ENCODE measurements at places on chromosomes 2 and 18.

GRCh38 chr2:9808334-9809063 is 34.8 kb upstream of the TAF1B start:
- DNase-seq, result no peak

GRCh38 chr2:143649226-143649740 is 520.1 kb downstream of the ARHGAP15 start:
- DNase-seq, result no peak

- DNase-seq, result no peak
These were observed 469.4 kb upstream of the SPRED2 start for GRCh38 chr2:65901756-65902155.

DNA sequence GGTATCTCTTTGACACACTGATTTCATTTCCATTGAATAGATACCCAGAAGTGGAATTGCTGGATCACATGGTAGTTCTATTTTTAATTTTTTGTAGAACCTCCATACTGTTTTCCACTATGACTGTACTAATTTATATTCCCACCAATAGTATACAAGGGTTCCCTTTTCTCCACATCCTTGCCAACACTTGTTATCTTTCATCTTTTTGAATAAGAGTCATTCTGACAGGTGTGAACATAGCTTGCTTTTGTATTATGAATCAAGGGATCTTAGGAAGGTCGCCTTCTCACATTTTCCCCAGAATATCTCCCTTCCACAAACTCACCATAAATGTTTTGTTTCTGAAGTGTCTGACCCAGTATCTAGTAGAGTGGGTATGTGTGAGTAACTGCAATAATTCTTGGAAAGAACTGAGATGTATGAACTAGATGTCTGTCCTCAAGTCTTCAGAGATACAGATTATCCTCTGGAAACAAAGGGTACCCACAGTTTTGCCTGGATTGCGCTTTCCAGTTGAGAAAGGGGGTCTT is 17.1 kb upstream of the SP3 start:
- no peak for DNase-seq

- DNase-seq, result peak; percentile 26
These were observed 82.2 kb downstream of the KLF7 start for GRCh38 chr2:207083361-207084110.

DNA sequence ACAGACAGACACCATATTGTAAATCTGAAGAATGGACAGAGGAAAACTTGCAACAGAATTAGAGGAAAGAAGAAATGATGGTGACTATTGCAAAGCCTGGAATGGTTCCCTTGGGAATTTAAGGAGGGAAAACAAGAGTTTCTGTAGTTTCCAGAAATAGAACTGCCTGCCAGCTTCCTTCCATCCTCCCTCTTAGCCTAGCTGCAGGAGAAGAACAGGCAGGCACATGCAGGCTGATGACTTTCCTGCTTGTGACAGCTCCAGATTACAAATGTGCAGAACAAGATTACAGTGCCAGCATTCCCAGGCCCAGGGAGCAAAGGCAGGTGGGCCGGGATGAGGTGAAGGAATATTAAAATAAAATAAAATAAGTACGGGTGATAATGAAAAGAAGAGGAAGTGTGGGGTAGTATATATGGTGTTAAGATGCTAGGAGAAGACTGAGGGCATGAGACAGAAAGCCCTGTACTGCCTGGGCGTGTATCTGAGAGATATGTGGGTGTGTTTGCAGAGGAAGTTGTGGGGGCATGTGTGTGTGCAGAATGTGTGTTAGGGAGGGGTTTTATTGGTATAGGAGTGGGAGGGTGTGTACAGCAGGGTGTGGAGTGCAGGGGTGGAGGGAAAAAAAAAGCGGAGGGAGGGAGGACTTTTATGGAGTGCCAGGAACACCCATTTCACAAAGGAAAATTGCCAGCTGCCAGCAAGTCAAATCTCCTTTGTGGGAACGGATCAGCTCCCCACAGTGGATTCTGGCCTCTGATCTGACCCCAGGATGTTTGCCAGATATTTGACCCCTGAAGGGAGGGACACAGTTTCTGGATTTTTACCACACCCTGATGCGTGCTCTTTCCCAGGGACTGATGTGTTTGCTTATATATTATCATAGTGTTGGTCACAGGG is 43.9 kb upstream of the NEMP2 start:
- peak; percentile 42 for DNase-seq

DNA sequence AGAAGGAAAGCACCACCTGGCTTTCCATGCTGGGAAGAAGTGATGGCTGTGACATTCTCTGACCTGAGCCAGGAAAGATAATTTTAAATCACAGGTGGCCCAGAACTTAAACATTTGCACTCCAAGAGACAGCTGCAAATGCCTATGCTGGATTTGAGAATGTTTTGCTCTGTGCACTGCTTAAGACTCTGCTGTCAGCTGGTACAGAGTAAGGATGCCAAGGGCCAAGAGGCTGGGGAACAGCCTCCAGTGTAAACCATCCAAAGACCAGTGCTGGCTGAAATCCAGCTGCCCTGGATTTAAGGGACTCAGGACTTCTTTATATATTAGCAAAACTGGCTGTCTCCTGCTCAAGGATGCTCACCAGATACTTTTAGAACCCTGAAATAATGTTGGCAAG is 3.9 kb downstream of the HOXD8 start:
- no peak for DNase-seq

DNA sequence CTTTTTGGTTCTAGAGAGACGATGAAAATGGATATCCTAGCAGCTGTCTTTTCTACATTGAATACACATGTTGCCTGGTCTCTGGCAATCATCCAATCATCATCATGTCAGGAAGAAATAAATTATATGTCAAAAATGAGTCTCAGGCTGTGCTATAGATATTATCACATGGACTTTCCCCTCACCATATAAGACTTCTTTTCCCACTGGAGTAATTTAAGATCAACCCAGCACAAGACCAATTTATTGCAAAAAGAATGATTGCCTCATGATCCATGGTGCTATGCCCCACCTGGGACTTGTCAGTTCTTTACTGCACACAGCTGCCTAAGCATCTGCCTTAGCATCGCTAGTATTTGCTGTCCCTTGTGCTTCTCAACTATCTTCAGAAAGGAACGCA is 783.7 kb upstream of the TMEFF2 start:
- DNase-seq, result no peak

- no peak for DNase-seq
These were observed 45.6 kb upstream of the NRP2 start for GRCh38 chr2:205636549-205637319.

- no peak for DNase-seq
These were observed 502.1 kb upstream of the TMEFF2 start for GRCh38 chr2:192696857-192697256.

DNA sequence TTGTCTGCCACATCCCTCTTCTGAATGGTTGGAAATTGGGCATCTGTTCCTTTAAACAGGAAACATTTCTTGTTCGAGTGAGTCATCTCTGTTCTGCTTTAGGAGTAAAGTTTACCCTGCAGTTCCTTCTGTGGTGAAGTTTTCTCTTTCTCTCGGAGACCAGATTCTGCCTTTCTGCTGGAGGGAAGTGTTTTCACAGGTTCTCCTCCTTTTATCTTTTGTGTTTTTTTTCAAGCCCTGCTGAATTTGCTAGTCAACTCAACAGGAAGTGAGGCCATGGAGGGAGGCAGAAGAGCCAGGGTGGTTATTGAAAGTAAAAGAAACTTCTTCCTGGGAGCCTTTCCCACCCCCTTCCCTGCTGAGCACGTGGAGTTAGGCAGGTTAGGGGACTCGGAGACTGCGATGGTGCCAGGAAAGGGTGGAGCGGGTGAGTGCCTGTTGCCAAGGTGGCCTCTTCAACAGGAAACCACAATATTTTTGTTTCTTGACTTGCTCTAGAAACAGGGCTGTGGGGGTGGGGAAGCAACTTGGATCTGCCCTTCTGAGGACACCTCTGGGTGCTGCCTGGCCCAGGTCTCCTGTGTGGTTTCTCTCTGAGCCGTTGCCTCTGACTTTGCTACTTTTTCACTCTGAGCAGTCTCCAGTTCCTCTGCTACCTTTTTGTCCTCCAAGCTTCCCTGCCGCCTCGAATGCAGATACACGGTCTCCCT is 2.2 kb upstream of the CASP8 start:
- DNase-seq, result peak; percentile 80

- peak; percentile 86 for DNase-seq
These were observed 145.5 kb upstream of the LYPD1 start for GRCh38 chr2:132815516-132815915.

DNA sequence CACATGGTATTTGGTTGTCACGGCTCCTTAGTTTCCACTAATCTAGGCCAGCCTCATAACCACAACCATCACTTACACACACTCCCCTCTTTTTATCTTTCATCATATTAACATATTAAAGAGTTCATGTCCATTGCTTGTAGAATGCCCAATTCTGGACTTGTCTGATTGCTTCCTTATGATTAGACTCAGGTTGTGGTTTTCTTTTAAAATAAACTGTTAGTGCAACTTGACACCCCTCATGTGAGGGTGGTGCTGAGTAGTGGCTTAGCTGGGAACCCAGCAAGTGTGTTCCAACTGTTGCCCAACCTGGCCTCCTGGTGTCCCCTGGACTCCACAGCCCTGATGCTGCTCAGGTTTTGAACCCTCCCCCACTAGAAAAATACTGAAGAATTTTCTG is 20.1 kb upstream of the CD207 start:
- peak; percentile 36 for DNase-seq

- DNase-seq, result no peak
These were observed 508.2 kb upstream of the DSEL start for GRCh38 chr18:68024716-68025115.

DNA sequence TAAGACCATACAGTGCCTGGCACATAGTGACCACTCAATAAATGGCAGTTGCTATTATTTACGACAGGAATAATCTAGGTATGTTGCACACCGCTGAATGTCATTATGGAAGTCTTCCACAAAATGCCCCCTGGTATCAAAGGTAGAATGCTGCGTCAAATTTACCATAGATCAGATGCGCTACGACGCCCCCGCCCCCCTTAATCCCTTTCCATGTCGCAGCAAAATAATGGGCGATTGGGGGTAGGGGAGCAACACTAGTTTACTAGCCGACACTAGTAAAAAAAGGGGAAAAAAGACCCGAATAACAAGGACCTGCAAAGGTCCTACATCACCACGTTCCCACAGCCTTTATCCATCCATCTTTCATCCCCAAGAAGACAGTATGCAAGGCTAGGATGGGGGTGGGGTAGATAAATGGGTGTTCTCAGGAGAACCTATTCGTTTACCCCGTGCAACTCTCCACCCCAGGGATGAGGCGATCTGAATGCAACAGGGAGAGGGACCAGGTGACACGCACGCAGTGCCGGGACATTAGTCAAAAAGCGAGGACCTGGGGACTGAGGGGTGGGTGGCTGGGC is 455 bp downstream of the PREPL start:
- DNase-seq, result no peak

DNA sequence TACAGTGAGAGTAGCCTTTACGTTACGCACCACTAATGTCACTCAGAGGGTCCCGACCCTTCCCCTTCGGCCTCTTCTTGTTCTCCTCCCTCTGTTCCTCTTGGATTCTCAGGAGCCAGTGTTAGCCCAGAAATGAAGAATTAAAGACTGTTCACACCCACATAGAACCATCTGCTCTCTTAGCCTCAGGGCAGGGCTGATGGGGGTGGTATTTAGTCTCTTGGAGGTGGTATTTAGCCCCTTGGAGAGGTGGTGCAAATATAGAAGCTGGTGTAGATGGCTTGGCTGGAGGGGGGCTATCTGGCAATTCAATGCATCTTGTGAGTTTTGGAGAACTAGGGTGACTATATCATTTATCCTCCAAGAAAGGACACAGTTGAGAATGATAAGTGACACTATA is 286.5 kb downstream of the PRKCE start:
- no peak for DNase-seq

GRCh38 chr2:187719510-187719909 is 165.3 kb upstream of the TFPI start:
- no peak for DNase-seq

DNA sequence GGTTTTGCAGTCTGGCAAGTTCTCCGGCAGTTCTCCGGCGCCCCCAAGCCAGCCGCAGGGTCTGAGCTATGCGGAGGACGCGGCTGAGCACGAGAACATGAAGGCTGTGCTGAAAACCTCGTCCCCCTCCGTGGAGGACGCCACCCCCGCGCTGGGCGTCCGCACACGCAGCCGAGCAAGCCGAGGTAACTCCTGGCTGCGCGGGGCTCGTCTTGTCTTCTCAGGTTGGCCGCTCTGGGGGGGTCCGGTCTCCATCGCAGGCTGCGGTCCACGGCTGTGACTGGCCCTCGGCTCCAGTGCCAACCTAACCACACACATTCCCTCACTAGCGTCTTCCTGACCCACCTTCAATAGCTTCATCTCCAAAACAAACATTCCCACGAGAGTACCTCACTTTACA is 68.2 kb downstream of the TPGS2 start:
- no peak for DNase-seq

GRCh38 chr18:53790786-53791185 is 433.7 kb downstream of the MBD2 start:
- DNase-seq, result peak; percentile 85

DNA sequence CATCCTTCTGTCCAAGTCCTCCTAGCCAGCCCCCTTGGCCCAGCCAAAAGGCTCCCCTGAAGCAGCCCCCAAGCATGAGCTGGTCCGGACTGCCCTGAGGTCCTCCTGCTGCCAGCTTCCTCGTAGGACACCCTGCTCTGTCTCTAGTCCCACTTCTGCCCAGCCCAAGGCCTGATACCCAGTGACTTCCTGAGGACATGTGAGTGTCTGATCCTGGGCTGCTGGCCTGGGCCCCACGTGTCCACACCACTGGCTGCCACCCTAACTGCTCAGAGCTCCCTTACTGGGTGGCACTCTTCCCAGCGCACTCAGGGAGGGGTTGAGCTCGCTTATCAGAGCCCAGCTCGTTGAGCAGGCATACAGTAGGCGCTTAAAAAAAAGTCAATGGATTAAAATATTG is 34.4 kb upstream of the PDIA6 start:
- DNase-seq, result no peak

DNA sequence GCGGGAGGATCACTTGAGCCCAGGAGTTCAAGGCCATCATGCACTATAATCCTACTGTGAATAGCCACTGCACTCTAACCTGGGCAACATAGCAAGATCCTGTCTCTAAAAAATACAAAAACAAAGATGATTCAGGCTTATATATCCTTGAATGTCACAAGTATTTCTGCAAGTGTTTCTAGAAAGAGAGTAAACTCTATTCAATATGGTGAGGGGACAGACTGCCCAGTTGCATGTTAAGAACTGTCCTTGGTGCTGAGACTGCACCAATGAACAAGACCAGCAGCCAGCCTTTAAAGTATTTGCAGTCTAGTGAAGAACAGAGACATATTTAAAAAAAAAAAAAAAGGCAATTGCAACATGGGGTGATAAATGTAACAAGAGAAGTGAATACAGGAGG is 16.4 kb downstream of the MAP3K19 start:
- peak; percentile 23 for DNase-seq

GRCh38 chr2:132439703-132440398 is 23.2 kb downstream of the GPR39 start:
- DNase-seq, result peak; percentile 22
